ENCODE measurements at places on chromosomes 3 and 15.

GRCh38 chr3:31621314-31621713 lies 88.6 kb downstream of the STT3B start:
- no peak for DNase-seq

DNA sequence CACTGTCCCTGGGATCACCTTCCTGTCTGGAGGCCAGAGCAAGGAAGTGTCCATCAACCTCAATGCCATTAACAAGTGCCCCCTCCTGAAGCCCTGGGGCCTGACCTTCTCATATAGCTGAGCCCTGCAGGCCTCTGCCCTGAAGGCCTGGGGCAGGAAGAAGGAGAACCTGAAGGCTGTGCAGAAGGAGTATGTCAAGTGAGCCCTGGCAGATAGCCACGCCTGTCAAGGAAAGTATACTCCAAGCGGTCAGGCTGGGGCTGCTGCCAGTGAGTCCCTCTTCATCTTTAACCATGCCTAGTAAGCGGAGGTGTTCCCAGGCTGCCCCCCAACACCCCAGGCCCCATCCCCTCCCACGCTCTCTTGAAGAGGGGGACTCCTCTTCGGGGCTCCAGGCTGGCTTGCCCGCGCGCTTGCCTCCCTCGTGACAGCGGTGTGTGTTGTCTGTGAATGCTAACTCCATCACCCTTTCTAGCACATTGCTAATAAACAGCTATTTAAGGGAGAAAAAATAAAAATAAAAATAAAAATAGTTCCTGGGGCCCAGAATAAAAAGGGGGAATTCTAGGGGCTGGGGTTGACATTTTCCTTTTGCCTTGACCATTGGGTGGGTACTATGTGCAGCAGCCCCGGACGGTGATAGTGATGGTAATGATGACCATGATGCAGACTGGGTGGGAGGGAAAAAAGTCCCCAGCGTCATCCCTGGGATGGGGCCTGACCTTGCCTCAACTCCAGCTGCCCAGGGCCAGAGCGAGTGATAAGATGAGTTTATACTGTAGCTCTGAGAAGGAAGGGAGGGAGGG lies 3.3 kb upstream of the ALAS1 start:
- no peak for DNase-seq

GRCh38 chr15:52101542-52102323 lies 10.8 kb downstream of the BCL2L10 start:
- no peak for DNase-seq

DNA sequence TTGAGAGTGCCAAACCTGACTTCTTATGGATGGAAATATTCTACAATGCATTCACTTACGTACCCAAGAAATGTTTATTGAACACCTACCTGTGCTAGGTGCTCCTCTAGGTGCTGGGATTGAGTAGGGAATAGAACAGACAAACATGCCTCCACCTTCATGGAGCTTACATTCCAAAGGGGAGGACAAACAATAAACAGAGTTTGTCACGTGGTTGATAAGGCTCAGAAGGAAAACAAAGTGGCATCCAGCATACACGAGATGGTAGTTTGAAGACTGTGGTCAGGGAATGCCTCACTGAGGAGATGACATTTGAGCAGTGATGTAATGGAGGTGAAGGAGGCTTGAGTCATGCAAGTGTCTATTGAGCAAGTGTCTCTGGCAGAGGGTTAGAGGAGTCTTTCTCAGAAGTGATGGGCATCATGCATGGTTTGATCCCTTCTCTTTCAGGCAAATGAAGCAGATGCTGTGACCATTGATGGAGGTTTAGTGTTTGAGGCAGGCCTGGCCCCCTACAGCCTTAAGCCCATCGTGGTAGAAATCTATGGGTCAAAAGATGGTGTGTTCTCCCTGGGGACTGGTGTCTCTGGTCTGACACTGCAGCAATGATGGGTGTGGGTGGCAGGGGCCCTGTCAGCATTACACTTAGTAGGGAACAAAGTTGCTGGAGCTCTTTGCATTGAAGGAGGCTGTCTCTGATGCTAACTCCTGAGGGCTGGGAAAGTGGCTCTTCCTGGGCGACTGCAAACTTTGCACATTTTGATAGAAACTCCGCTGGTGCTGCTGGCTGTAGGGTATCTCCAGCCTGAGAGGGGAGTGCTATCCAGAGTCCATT lies 29.7 kb upstream of the TOPBP1 start:
- DNase-seq = no peak

DNA sequence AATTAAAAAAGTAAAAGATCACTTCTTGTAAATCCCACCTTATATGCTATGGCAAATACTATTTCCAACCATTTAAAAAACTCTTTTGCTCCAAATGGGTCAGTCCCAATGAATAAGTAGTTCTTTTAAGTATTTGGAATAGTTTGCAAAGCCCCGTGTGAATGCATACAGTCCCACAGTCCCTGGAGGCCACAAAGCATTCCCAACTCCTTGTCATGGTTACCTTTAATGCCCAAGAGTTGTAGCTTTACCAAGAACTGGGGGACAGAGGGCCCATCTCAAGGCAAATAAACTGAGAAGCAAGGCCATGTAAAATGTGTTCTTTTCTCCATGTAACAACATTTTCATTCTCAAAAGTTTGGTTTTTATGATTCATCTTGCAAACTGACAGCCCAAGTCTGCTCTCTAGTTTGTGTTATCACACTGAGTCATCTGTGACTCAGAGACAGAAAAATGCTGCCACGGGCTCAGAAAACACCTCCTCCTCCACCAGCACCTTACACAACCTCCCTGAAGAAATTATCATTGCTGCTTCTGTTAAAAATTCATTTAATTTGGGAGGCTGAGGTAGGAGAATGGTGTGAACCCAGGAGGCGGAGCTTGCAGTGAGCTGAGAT lies 336.2 kb downstream of the ERC2 start:
- DNase-seq = peak; percentile 88

- no peak for DNase-seq
These were observed 13.1 kb downstream of the PLXNA1 start for GRCh38 chr3:126995926-126996512.

- DNase-seq = no peak
These were observed 13.3 kb upstream of the MYZAP start for GRCh38 chr15:57578288-57578900.

GRCh38 chr3:72099326-72100079 lies 314.6 kb upstream of the PROK2 start:
- DNase-seq = no peak

DNA sequence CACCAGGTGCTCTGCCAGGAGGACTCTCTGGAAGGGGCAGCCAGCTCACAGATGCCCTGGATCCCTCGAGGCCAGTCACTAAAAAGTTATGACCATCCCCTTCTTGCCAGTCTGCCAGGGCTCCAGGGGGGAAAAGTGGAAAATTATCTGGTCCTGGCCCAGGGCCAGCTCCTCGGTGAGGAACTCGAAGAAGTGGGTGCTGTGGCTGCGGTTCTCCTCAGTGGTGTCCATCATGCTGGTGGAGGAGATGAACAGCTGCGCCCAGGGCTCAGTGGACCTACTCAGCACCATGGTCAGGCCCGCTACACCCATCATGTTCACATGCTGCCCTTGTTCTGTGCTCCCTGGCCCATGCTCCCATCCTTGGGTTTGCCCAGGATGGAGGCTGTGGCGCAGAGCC lies 19.2 kb downstream of the EXOG start:
- DNase-seq = no peak

- no peak for DNase-seq
These were observed 3.8 kb downstream of the NRROS start for GRCh38 chr3:196643201-196643749.

GRCh38 chr3:143644370-143645089 lies 203.7 kb downstream of the SLC9A9 start:
- DNase-seq = peak; percentile 39

DNA sequence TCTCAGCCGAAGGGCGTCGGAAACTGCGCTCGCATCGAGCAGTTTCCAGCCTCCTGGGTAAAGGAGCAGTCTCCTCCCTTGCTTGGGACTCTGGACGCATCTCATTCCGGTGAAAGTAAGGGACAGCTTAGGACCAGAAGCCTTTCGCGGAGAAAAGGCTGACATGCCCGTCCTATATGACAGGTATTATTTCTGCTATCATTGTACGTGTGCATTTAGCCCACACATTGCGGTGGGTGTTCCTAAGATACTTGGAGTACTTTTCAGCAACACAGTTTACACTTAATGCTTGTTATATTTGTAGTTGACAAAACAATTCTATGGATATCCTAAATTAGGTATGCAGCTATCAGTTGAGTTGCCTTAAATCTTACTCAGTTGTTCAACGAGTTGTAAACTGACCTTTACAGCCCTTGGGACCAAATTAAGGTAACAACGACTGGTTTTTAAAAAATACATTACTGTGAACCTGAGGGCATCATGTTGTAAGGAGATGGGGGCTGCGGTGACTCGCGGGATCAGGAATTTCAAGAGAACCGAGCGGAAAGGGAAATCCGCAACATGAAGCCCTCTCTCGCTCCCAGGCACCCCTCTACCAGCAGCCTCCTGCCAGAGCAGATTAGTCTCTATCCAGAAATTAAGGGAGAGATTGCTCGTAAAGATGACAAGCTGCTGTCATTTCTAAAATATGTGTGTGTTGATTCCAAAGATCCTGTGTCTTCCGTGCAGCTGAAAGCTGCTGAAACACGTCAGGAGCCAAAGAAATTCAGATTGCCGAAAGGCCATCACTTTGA lies 632 bp upstream of the COPS2 start:
- no peak for DNase-seq

DNA sequence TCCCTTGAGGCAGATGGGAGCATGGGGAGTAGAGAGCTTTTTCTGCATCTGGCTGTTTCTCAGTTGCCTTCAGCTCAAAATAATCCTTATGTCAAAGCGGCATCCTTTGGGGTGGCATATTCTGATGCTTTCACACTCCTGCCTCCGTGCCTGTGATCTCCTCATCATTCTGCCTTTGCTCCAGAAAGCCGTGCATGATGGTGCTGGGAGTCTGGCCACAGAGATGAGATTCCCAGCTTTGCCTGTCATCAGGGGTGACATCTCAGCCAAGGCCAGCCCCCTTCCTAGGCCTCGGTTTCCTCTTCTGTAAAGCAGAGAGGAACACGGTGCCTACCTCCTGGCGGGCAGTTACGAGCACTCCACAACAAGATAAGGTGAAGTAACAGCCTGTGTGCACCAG lies 96.3 kb upstream of the ALDH1A3 start:
- no peak for DNase-seq

DNA sequence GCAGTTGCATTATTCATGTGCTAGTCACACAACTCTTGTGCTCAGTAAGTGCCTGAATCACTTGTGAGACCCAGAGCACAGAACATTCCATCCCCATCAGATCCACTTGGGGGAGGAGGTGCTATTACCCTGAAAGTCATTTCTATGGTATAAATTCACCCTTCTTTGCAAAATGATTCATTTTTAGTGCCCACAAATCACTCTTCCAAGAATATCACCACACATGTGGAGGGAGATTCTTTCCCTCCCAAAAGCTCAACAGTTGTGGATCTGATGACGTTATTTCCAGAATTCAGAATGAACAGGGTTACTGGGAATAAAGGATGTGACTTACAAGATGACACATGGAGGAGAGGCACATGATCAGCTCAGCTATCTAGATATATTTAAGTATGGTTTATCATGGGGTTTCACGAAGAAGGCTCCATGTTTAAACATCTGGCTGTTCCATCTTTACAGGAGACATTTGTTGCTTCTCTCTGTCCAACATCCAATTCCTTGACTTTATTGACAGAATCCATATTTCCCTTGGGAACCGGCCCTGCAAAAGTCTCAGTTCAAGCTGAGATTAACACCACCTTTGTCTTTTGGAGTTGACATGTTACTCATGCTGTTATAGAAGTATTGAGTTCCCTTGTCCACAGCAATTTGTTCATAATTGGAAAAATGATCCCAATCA lies 214.2 kb upstream of the PROK2 start:
- peak; percentile 98 for DNase-seq

DNA sequence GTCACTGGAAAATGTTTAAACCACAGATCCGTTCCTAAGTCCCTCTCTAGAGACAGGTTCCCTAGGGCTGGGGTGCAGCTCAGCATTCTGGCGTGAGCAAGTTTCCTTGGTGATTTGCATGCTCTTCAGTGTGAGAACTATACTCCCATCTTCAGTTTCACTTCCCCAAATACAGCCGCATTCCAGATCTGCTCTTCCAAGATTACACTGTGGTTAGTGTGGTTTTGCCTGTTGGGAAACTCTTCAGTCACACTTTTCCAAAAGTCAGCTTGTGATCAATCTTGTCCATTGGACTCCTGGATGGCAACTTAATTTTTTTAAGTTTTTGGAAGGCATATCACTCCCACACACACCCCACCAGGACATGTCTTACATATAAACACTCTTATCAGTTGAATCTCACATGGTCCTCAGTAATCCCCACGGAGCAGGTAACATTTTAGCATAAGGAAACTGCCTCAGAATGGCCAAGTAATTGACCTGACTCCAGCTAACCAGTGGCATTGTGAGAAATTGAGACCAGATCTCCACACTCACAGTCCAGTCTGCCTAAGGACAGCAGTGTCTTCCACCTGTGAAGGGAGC lies 33.5 kb upstream of the PTPN23 start:
- peak; percentile 65 for DNase-seq

GRCh38 chr3:132196113-132196512 lies 121.1 kb upstream of the ACP3 start:
- DNase-seq = no peak

DNA sequence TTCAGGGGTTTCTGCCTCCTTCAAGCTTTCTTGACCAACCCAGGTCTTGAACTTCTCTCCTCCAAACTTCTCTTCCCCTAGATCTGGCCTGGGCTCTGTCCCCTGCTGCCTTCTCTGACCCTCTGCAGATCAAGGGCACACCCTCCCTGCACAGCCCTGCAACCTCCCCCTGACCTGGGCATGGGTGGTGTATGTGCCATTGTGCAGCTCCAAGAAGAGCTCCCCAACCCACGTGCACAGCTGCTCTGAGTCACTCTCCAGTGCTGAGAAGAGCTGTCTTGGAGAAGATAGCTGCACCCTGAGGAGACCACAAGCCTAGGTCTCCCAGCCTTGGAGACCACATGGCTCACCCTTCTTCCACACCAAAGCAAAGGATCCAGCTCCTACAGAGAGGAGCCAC lies 8.0 kb downstream of the MAN2C1 start:
- no peak for DNase-seq

DNA sequence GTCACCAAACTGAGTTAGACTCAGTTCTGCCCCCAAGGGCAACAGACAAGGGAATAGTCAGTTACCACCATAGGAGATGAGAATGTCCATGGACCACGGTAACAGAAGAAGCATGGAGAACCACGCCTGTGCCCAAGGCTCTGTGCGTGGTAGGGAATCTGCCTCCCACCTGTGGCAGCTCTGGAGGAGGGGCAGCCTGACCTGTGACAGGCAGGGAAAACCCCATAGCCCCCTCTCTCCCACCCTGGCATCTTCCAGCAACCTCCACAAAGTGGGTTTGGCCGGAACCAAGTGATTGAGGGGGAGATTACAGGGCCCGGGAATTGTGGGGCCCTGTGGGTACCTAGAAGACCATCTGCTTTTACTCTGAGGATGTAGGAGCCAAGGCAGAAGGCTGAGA lies 14.3 kb upstream of the LTF start:
- DNase-seq = no peak

GRCh38 chr3:1805331-1805730 lies 293.3 kb upstream of the CNTN4 start:
- no peak for DNase-seq

DNA sequence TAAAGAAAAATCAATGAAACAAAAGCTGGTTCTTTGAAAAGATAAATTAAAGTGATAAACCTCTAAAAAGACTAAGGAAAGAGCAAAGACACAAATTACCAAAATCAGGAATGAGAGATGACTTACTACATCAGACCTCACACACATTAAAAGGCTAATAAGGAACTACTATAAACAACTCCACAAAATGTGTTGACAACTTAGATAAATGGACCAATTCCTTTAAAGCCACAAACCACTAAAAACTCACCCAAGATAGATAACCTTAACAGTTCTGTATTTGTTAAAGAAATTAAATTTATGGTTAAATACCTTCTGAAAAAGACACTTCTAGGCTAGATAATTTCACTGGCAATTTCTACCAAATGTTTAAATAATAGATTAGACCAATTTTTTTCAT lies 170.4 kb downstream of the SMAD6 start:
- peak; percentile 32 for DNase-seq
